ENCODE measurements at places on chromosomes 11 and 22. TPM values are rescaled to one million over a fixed set of nuclear protein-coding genes. Genes with fewer than 3 reads are reported as not detected.

DNA sequence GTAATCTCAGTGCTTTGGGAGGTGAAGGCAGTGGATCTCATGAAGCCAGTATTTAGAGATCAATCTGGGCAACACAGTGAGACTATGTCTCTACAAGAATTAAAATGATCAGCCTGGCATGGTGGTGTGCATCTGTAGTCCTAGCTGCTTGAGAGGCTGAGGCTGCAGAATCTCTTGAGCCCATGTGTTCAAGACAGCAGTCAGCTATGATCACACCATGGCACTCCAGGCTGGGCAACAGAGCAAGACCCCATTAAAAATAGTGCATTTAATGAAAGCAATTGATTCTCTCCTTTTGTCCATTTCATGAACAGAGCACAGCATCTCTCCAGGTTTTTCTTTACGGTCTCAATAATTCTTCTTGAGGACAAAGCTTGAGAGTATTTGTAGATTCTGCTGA lies 11.3 kb upstream of the CARD16 start:
- no peak for DNase-seq

DNA sequence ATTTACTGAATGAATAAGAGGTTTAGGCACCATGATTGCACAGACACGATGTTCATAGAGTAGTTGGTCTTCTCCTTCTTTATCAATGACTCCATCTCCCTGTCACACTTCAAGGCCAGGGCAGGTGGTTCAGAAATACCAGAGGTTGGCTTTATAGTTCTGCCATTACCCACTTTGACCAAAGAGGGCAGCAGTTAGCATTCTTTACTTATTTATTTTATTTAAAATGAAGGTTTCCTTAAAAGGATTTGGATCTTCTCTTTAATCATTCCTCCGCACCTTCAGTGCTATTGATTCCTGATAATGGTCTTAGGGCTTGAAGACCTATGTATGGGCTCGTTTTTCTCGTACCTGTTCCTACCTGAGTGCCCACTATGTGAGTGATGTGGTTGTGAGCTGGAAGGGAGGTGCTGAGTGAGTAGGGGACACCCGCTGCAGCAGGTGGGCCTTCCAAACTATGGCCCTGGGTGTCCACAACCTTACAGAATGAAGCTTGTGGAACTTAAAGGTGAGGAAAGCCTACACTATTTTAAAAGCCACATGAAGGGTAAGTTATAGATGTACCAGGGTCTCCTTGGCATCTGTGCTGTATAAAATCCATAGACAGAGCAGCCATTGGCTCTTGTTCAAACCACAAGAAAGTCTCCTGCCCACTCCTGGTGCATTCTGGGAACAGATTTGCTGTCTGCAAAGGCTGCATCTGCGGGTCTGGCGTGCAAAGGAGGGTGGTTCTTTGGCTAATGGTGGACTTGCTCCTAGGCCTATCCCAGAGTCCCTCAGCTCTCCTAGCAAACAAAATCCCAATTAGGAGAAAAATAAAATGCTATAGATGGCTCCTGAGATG lies 35.0 kb downstream of the TIMP3 start:
- DNase-seq = no peak

GRCh38 chr11:21634956-21635355 lies 557.9 kb upstream of the ANO5 start:
- no peak for DNase-seq

GRCh38 chr22:36562261-36562835 lies 33.4 kb upstream of the EIF3D start:
- no peak for DNase-seq

DNA sequence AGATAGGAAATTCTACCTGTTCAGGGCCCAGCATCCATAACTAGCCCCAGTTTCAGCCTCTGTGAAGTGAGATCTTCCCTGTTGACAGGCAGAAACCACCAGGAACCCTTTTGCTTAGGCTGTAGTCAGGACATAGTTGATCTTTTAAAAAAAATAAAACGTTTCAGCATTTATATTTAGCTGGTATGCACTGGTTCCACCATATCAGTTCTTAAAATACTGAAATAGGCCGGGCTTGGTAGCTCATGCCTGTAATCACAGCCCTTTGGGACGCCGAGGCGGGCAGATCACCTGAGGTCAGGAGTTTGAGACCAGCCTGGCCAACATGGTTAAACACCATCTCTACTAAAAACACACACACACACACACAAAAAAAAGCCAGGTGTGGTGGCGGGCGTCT lies 35.3 kb downstream of the GALNT18 start:
- no peak for DNase-seq

DNA sequence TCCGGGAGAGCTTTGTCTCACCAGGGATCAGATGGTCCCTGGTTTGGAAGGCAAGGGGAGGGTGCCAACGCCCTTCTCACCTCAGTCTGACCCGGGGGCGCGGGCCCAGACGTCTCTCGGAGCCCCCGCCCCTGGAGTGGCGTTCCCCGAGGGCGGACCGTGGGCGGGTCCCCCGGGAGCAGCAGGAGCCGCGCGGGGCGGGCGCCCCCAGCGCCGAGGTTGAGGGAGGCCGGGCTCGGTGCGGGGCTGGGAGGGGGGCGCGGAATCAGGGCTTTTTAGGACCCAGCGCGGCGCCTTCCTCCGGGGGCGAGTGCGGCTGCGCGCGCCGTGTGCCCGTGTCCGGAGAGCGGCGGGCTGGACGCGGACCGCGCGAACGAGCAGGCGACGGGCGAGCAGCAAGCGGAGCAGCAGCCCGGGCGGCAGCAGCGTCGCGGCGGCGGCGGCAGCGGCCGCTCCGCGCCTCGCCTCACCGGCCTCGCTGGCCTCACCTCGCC lies at the start of gene KCNC1:
Gene KCNC1, plus strand, starts transcription at position 364 of the 494 bp plus-strand sequence. CDS start 1,222 bp downstream, outside the sequence.
- no peak for DNase-seq

DNA sequence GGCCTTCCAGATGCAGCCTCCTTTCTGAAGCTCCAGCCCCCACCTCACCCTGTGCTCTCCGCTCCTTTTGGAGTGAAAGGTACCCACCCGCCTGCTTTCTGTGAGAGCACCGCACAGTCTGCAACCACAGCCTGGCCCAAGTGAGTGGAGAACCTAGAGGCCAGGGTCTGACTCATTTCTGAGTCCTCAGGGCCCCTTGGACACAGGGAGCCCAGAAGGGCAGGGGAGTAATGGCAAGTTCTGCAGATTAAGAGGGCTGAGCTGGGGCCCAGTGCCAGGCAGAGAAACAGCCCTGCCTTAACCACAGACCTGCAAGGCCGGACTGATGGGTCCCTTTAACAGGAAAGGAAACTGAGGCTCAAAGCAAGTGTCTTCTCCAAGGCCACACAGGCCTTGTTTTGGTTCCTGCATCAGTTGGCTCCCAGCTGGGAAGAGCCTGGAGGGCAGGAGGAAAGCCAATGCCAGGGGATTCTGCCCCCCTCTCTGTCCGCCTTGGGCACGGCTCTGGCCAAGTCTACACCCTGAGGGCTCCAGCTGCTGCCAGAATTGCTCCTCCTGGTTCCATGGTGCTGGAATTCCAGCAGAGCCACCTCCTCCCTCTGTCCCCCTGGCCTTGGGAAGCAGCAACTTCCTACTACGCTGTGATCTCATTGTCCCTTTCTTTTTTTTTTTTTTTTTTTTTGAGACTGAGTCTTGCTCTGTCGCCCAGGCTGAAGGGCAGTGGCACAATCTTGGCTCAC lies 55.1 kb downstream of the CYTH4 start:
- no peak for DNase-seq

- DNase-seq = no peak
These were observed 765 bp downstream of the BCO2 start for GRCh38 chr11:112176077-112176476.

- DNase-seq = no peak
These were observed 99.8 kb downstream of the MORC2 start for GRCh38 chr22:30868663-30869385.

GRCh38 chr11:120605469-120605868 lies 93.9 kb downstream of the GRIK4 start:
- DNase-seq = no peak

GRCh38 chr11:81787584-81788049 lies 946.0 kb downstream of the FAM181B start:
- peak; percentile 21 for DNase-seq

- DNase-seq = no peak
These were observed 20.1 kb downstream of the TOLLIP start for GRCh38 chr11:1289211-1289935.

GRCh38 chr11:61297746-61298145 lies 2.6 kb upstream of the VWCE start:
- DNase-seq = peak; percentile 57

- DNase-seq = no peak
These were observed 37.4 kb downstream of the LARGE2 start for GRCh38 chr11:45959851-45960250.

DNA sequence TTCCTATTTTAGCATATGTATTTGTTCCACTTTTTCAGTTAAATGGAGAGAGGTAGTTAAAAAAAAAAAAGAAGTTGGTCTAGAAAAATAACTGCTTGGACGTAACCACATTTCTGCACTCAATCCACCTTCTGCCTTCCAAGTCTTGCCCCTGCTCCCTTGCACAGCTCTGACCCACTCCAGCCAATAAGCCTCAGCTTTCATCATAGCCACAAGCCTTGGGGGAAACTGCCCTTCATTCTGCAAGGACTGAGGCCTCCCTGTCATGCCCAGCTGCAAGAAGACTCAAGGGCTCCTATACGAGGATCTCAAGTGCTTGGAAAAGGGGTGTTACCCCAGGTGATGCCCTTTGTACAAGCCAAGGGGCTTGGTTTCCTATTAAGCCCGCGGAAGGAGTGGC lies 36.0 kb upstream of the OAF start:
- no peak for DNase-seq

GRCh38 chr11:119872611-119873310 lies 143.8 kb upstream of the NECTIN1 start:
- no peak for DNase-seq

DNA sequence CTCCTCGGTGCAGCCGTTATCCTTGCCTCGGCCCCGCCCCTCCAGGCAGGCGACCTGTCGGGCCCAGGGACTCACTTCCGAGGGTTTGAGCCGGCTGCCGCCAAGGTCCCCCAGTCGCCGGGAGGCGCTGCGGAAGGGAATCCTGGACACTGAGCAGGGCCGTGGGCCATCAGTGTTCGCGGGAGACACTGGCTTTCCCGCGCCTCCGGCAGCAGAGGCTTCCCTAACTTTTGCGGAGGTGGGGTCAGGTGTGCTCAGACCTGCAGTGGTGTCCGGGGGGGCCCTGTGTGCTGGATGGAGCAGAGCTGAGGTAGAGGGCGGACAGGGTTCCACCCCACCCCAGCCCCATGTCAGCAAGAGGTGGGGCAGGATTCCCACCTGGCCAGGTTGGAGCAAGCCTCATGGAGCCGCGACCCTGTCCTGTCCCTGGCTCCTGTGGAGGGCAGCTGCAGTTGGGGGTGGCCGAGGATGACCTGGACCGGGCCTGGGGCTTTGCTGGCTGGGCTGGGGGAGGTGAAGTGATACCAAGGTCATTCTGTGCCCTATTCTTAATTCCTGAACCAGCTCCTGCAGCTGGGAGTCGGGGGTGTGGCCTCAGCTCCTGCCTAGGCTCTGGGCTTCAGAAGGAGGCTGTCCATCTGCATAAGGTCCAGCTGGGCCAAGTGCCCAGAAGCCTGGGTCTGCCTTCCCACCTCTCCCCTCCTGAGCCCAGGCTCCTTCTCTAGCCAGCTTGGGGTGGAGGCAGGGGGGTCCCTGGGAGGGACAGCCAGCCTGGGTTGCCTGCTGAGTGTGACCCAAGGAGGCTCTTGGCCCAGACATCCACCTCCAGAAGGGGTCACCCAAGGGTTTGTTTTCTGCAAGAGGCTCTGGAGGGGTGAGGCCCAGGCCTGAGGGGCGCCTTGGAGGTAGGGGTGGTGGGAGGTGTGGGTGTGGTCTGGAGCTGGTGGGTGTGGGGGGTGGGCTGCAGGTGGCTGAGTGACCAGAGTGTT lies 8.4 kb downstream of the TSPAN4 start:
- no peak for DNase-seq

DNA sequence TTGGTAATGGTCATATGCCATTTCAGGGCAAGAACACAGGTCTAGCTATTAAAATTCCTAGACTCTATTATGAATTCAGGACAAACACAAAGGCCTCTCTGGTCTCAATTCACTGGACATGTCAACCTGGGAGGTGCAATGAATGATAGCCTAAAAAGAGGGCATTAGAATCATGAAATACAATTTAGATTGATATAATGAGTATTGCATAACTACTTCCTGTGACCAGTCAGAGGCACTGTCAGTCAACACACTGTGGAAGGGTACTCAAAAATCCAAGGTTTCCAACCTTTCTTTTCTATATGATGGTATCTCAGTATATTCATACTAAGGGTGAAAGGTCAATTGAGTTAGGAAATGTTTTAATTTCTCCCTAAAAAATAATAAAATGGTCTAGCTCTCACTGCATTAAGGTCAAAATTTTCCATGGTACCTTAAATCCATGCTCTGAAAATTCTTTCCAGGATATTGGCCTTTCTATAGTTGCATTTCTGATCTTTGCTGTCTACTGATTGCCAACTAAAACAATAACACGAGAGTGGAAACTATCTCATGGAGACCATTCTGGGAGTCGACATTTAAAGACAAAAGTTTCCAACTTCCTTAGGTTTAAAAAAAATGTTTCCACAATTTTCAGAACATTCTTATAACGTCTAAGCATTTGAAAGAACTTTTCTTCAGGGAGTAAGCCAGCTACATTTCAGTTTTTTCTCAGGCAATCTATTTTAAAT lies 81.7 kb upstream of the APOA1 start:
- DNase-seq = no peak

- no peak for DNase-seq
These were observed 1.6 kb downstream of the IPO7 start for GRCh38 chr11:9386086-9386485.

GRCh38 chr22:23169043-23169406 lies 11.3 kb upstream of the BCR start:
- no peak for DNase-seq

- DNase-seq = no peak
These were observed 110.4 kb upstream of the AKIP1 start for GRCh38 chr11:8800520-8801110.

DNA sequence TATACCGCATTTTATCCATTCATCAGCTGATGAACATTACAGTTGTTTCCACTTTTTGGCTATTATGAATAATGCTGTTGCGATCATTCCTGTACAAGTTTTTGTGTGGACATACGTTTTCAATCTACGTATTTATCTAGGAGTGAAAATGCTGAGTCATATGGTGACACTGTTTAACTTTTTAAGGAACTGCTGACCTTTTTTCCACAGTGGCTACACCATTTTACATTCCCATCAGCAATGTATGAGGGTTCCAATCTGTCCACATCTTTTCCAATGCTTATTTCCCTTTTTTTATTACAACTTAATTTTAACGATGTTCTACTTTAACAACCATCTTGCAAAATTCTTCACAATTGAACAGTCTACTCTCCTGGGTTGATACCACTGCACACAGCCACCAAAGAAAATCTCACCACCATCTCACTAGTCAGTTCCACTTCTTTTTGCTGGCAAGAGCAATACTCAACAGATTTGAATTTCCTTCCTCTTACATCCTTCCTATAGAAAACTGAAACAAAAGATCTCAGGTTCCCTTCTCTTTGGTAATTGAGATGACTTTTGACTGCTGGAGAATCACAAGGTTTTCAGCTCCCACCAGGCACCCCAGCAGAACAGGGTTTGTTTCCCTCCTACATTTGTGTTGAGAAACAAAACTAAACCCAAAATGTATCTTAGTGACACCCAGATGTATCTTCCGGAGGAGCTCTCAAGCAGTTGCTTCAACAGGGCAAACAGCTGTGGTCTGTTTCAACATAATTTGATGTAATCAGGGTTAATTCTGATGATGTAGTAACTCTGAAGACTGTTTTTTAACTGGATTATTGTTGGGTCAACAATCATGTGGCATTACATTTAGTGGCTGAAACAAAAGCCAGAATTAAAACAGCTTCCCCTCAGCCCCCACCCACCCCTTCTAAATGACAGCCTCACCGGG lies 7.0 kb upstream of the GAB2 start:
- no peak for DNase-seq

Gene OR51B5
- polyA plus RNA-seq = 0.34 TPM

Gene A4GALT
- 25.9 TPM for polyA plus RNA-seq

Gene TP53AIP1
- polyA plus RNA-seq = 1.1 TPM

Gene DDI1
- polyA plus RNA-seq = not detected

Gene PHLDA2
- 1.0 TPM for polyA plus RNA-seq

Gene CCDC34
- polyA plus RNA-seq = 27.0 TPM

Gene KRTAP5-1
- polyA plus RNA-seq = 0.64 TPM
